ENCODE measurements at places on chromosomes 16 and 17.

DNA sequence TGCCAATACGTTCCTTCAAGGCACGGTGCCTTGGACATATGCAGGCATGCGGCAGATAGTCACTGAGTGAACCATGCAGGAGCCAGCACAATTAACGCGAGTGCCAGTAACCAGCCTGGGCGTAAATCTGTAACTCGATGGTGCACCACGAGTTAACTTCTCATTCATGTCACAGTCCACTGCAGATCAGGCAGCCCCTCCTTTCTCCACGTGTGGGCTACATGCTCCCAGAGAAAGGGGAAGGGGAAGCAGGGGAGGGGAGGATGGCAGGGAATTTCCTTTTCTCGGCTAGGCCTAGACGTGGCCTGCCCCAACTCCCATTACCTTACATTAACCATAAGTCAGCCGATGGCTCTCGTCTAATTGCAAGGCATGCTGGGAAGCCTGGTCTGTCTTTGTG lies 287.9 kb downstream of the CPPED1 start:
- no peak for DNase-seq

DNA sequence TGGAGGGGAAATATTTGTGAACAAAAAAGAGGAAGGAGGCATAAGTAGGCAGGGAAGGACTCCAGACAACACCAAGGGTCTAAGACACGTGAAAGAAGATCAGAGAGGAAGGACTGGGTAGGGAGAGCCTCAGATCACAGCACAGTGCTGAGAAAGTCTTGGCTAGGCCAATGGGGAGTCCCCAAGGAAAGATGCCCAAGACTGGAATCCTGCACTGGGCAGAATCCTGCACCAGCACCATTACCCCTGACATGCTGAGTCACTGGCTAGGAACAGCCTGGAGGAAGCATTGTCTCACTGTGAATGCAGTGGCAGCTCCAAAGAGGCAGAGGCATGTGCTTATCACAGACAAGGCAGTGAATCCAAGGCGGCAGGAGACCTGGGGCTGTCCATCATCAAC lies 19.2 kb downstream of the CLEC19A start:
- DNase-seq: no peak

DNA sequence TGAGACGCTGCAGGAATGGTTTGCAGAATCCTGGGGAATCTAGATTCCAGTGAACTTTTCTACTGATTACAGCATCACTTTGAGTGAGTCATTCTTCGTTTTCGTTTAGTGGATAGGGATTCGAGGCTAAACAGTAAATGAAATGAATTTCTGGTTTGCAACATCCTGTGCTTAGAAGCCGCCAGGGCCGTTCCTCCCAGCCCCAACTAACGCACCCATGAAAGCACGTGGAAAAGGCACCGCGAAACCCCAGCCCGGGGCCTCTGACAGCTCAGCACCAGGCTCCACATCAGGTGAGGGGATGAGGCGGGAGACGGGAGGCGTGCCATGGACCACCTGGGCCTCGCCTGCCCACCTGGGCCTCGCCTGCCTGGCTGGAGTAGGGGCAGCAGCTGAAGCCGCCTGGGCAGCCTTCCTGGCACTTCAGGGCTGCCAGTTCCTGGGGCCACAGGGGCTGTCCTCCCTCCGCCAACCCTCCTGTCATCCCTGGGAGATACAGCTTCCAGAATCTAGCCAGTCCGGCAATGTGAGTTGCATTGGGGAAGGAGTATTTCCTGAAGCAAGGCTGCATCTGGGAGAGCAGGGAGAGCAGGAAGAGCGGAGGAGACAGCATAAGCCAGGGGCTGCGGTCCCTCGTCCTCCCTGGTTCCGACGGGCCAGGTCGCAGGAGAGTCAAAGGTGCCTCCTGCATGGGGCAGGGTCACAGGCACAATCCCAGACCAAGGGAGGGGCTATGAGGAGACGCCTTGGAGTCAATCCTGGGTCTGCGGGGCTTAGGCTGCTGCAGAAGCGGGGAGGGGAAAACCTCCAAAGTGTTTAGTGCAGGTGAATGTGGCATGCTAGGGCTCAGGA lies 78.4 kb downstream of the RPH3AL start:
- DNase-seq: no peak

DNA sequence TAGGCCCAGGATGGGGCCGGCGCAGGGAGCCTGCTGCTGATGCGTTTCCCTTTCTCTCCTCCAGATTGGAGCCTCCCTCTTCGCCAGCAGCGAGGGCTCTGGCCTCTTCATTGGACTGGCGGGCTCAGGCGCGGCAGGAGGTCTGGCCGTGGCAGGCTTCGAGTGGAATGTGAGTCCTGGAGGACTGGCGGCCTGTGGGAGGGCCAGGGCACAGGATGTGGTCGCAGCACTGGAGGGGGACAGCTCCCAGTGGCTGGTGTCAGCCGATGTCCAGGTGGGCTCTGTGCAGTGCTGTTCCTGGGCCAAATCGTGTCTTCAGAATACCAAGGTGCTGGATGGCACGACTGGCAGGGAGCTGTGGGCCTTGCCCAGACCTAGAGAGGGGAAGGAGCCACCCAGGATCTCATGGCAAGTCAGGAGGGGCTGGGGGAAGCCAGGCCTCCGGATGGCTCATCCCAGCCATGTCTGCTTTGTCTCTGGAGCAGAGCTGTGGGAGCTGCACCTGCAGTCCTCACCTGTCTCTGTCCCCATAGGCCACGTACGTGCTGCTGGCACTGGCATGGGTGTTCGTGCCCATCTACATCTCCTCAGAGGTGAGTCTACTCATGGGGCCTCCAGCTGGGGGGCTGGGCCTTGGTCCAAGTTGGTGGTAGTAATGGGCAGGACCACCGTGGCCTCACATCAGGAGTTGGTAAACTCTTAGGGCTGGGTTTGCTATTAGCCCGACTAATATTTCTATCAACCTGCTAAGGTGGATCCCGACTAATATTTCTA lies 7.3 kb downstream of the SLC5A10 start:
- DNase-seq: no peak

DNA sequence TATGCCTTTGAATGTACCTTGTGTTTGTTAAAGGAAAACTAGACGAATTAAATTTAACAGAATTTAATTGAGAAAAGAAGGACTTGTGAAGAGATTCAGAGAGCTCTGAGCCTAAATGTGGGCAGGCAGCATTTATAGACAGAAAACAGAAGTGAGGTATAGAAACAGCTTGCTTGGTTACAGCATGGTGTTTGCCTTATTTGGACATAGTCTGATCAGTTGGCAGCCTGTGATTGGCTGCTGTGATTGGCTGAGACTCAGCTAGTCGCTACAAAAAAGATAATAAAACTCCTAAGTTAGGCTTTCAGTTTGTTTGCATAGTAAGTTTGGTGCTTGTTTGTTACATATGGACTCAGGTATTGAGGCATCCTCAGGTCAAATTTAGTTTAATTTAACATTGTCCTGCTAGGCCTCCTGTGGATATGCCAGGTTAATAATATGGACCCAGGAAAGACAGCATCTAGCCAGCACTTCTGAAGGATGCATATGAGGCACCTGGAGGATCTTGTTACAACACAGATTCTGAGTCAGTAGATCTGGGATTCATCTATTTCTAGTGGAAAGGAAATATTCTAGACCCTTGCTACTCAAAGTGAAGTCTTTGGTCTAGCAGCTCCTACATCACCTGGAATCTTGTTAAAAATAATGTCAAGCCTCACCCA lies 43.4 kb downstream of the SLFN5 start:
- no peak for DNase-seq

GRCh38 chr17:50102164-50102991 lies 7.2 kb downstream of the PDK2 start:
- no peak for DNase-seq

- no peak for DNase-seq
Measured at GRCh38 chr16:17887963-17888362, 417.2 kb upstream of the XYLT1 start.

DNA sequence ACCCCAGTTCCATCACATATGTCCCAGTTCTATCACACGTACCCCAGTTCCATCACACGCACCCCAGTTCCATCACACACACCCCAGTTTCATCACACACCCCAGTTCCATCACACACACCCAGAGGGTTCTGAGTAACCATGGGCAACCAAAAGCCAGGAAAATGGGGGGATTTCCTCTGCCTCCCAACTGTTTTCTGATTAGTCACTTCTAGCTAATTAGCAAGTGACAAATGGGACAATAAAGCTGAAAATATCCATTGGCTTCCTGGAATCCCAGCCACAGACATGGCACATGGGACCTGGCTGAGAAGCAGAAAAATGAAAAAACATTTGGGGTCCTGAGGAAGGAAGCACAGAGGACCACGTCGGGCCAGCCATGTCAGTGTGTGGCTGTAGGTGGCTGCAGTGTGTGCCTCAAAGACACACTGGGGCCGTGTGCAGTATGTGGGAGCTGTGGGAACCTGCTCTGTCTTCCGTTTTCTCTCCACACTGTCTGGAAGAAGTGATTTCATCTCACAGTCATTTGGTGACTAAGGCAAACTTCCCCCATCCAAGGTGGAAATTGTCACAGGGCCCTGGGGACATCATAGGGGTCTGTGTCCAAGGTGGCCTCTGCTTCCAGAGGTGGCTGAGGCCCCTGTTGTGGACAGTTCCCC lies 106.7 kb downstream of the CMIP start:
- no peak for DNase-seq

DNA sequence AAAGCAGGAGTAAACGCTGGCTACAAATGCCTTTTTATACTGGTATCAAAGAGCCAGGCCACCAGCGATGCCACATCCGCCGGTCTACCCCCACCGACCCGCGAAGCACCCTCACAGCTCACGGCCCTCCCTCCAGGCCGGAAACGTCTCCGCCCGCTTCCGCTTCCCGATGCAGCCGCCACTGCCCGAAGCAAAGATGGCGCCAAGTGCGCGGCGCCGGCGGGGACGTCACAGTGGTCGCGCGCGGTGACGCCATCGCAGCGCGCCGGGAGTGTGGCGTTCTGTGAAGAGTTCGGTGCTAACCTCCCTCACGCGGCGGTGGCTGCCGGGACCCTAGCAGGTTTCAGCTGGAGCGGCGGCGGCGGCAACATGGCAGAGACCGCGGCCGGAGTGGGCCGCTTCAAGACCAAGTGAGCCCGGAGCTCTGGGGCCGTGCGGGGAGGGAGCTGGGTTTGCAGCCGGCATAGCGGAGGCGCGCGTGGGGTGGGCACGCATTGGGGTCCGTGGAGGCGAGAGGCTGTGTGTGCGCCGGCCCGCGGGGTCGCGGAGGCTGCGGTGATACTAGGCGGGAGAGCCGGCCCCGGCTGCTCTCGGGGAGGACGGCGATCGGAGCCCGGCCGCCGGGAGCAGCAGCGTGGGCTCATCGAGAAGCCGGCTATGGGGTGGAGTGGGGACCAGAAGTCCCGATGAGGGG lies at the start of gene TBL3:
Gene TBL3 (plus strand): TSS at position 258 of the 694 bp plus-strand sequence. CDS start 112 bp downstream, at position 370.
- peak; percentile 95 for DNase-seq

DNA sequence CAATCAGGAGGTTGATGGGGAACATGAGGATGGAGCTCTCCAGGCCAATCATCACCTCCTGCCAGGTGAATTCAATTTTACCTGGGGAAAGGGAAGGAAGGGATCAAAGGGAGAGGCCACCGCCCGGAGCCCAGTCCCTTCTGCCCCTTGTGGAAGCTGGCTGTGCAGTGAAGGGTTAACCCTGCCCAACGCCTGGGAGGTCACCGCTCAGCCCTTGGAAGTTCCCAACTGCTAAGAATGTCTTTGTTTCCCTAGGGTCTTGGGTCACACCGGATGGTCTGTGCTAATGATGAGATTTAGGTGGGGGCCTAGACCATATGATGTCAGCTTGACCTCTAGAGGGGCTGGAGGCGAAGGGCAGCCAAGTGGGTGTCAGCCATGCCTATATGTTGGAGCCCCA lies 52.1 kb upstream of the GCSH start:
- DNase-seq: no peak

DNA sequence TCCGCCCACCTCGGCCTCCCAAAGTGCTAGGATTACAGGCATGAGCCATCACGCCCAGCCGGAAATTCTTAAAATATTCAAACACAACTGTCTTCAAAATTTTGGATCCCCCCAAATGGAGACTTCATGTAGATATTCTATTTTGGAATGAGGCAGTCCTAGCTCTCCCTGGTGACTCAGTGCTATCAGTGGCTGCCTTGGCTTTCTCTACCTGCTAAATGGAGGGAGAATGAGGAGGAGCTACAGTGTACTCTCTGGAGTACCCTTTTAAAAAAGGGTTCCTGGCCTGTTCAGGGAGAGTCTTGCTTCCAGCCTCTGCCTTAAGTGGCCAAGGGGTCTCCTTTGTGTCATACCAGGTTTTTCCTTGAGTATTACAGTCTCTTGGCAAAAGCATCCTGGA lies 10.8 kb downstream of the ALKBH5 start:
- DNase-seq: no peak

DNA sequence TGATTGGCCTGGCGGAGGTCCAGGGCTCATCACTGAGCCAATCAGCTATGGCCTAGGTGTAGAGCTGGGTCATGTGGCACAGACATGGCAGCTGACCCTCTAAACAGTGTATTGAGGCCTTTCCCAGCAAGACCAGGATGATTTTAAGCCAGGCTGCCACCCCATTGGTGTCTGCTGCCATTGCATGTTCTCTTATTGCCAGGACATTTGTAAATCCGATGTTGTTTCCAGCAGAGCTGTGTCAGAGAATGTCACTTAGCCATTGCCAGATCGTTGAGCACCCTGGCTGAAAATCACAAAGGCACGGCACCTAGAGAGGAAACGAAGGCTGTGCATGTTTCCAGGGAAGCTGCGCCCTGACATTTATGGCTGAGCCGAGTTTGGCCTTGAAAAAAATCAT lies 33.4 kb downstream of the RBFOX1 start:
- DNase-seq: no peak

DNA sequence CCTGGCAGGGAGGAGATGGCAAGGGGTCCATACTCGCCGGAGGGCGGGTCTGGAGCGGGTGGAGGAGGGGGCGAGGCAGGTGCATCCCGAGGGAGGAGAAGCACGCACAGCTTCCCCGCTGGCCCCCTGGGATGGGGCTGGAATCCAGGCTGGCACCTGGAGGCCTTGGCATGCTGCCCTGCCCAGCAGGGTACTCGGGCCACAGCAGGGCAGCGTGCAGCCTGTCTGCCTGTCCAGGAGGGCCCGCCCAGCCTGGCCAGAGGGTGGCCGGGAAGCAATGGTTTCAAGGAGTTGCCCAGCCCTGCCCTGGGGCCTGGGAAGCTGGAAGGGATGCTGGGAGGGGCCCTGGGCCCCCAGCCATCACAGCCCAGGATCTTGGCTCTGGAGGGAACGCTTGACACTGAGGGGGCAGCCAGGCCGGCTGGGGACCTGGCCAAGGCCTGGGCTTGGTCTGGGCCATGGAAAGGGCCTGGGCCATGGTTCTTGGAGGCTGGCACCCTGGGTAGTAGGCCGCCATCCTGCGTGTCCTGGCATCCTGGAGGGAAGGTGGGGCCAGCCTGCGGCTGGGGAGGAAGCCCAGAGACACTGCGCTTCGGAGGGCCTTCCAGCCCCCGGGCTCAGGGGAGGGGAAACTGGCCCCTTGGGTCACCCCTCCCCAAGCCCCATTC lies 1.1 kb downstream of the GLIS2 start:
- no peak for DNase-seq

- DNase-seq: no peak
Measured at GRCh38 chr17:37123941-37124820, 175.4 kb downstream of the AATF start.
